Activated CD8-positive, alpha-beta memory T cell treated with anti-CD3 and anti-CD28 coated beads for 24 hours (primary cell): ENCODE measurements at places on chromosomes 3 and 15.

DNA sequence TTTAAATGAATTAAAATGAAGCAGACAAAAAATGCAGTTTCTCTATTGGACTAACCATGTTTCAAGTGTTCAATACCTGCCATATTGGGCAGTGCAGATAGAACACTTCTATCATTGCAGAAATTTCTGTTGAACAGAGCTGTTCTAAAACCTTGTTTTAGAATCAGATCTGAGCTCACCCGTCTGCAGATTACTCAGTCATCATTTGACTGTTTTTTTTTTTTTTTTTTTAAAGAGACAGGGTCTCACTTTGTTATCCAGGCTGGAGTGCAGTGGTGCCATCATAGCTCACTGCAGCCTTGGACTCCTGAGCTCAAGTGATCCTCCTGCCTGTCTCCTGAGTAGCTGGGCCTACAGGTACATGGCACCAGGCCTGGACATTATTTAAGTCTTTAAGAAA is 128.7 kb downstream of the APBA2 start:
- DNase-seq = no peak

- no peak for DNase-seq
These were observed 70.8 kb upstream of the ZBTB20 start for GRCh38 chr3:115217678-115218451.

GRCh38 chr3:16289144-16289889 is 24.3 kb downstream of the OXNAD1 start:
- no peak for DNase-seq

DNA sequence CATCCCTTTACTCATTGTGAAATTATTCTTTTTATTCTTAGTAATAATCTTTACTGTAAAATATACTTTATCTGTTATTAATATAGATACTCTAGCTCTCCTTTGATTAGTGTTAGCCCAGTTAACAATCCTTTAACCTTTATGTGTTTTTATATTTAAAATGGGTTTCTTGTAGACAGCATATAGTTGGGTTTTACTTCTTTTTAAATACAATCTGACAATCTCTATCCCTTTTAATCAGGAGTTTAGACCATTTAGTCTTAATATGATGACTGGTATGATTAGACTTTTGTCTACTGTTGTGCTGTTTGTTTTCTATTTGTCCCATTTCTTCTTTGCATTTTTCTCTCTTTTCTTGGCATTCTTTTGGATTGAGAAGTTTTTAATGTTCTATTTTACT is 30.1 kb downstream of the GLCE start:
- no peak for DNase-seq

DNA sequence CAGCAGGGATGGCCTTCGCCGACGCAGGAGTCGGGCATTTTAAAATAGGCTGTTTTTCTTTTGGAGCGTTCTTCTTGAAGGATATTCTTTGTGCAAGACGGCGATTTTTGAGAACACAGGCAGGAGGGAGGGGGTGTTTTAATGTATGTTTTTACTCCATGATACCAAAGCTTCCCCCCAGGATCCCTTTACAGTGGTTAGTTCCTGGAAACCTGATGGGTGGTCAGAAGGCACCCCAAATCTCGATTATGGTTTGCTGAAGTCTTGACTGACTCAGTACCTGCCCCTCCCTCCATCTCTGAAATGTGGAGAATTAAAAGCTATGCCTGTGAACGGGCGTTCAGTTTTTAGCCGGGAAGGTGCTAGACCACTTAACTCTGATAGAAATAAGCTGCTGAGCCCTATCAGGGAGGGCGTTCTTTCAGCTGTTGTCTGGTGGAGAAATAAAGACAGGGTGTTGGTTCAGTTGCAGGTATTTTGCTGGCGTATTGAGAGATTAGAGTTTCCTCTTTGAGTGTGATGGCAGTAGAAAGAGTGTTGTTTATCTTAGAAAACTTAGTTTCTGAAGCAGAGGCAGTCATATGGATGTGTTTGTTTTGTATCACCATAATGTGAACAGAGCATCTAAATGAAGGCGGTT is 3.4 kb downstream of the IGF1R start:
- DNase-seq = no peak

DNA sequence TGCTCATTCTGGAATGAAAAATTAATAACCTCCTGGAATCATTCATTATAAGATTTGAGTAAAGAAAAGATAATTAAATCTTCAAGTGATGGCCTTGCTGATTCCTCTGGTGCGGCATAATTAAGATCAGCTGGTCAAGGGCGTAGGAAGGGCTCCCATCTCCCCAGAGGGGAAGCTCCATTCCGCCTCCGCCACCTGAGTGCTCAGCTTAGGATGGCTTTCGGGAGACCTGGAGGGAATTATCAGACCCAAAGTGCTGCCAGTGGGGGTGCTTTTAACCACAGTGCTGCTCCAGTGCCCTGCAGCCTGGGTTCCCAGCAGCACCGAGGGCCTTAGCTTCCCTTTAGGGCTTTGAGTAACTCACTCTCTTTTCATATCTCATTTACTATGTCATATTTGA is 556.6 kb upstream of the RGMA start:
- DNase-seq = no peak

- no peak for DNase-seq
These were observed 90.5 kb downstream of the LRRC28 start for GRCh38 chr15:99341786-99342185.

- no peak for DNase-seq
These were observed 4.0 kb upstream of the U2SURP start for GRCh38 chr3:142997330-142997729.

- DNase-seq = no peak
These were observed 13.0 kb downstream of the CERS3 start for GRCh38 chr15:100515758-100516157.

GRCh38 chr3:58099865-58100264 is 91.6 kb downstream of the FLNB start:
- no peak for DNase-seq

- DNase-seq = no peak
These were observed 55.7 kb downstream of the RLBP1 start for GRCh38 chr15:89165677-89166076.

GRCh38 chr3:124812291-124813265 is 74.6 kb downstream of the ITGB5 start:
- no peak for DNase-seq

- DNase-seq = no peak
These were observed 111.8 kb upstream of the LYSMD4 start for GRCh38 chr15:99845009-99845408.

- DNase-seq = no peak
These were observed 15.4 kb downstream of the ARHGAP31 start for GRCh38 chr3:119309591-119309990.

GRCh38 chr3:190322604-190323245 is 479 bp upstream of the CLDN1 start:
- no peak for DNase-seq

DNA sequence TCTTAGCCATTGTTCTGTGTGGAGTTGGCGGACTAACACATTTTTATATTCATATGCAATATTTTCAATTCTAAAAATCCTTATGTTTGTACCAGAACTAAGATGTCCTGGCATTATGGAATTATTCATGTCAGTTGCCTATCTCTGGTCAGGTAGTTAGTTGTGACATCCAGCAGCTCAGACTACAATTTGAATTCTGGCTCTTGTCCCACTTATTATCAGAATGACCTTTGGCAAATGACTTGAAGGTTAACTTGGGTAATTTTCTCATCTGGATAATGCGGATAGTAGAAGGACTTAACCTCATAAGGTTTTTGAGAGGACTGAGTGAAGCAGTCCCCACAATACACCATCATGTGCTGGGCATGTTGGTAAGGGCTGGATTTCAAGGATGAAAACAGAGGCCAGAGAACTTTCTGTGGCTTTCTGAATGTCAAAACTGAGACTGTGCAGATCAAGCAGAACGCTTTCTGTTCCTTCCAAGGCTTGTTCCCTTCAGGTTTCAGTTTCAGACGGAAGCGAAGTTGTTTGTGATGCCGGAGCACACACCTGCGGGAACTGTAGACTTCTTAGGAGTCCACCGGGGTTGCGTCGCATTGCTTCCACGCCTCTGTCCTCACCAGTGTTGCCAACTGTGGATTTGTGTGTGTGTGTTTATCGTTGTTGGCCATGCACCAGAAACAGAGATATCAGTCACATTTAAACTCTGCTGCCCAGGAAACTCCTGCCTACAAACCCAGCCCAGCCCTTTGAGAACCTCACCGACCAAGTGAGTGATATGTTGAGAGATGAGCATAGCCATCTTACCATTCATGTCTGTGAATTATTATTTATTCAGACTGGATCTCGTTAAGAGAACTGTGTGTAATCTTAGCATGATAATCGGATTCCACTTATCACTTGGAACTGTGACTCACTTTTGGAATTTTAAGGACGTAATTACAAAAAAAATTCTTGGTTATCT is 76.0 kb downstream of the PTPRG start:
- no peak for DNase-seq

DNA sequence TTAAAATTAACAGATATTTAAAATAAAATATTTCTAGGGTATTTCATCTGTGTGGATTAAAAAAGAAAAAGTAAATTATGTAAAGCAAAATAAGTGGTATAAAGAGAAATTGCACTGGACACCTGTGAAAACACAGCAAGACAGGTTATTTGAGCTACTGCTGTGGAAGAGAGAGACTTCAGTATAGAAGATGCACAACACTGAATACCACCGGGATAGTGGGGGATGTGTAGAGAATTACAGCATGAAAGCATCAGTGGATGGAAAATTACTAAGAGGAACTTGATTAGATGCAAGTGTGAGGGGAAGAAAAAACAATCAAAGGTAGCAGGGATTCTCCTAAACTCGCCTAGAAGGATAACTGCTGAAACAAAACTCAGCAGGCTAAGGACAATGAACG is 1242.5 kb upstream of the GBE1 start:
- no peak for DNase-seq

DNA sequence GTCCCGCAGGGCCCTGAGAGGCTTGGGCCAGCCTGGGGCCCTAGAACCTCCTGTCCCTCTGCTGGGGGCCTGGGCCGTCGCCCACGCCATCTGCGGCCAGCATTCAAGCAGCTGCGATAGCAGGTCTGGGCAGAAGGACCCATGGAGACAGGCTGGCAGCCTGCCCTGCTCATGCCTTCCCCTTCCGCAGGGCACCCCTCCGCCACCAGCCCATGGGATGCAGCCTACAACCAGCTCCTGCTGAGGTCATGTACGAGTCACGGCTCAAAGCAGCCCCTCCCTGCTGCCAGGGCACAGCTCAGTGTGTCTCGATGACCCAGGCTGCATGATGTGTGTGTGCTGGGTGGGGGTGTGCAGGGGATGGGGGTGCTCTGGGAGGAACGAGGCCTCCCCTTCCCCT is 27.8 kb downstream of the DUSP7 start:
- DNase-seq = no peak

DNA sequence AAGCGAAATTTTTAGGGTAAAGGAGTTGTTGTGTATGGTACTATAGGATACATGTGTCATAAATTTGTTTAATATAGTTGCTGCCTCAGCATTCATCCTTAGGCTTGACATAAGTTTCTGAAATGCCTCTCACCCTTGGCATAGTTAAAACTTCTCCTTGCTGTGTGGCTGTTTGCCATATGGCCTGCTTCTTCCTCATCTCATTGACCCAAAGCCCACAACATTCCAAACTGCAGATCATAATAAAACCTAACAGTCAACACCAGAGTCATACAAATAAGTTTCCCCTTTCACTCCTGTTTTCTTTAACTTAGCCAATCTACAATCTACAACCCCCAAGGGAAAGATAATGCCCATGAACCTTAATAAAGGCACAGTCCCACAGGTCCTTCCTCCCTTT is 136.6 kb downstream of the TMCC1 start:
- no peak for DNase-seq

- DNase-seq = no peak
These were observed 206.1 kb upstream of the UBE2E2 start for GRCh38 chr3:22996920-22997571.

DNA sequence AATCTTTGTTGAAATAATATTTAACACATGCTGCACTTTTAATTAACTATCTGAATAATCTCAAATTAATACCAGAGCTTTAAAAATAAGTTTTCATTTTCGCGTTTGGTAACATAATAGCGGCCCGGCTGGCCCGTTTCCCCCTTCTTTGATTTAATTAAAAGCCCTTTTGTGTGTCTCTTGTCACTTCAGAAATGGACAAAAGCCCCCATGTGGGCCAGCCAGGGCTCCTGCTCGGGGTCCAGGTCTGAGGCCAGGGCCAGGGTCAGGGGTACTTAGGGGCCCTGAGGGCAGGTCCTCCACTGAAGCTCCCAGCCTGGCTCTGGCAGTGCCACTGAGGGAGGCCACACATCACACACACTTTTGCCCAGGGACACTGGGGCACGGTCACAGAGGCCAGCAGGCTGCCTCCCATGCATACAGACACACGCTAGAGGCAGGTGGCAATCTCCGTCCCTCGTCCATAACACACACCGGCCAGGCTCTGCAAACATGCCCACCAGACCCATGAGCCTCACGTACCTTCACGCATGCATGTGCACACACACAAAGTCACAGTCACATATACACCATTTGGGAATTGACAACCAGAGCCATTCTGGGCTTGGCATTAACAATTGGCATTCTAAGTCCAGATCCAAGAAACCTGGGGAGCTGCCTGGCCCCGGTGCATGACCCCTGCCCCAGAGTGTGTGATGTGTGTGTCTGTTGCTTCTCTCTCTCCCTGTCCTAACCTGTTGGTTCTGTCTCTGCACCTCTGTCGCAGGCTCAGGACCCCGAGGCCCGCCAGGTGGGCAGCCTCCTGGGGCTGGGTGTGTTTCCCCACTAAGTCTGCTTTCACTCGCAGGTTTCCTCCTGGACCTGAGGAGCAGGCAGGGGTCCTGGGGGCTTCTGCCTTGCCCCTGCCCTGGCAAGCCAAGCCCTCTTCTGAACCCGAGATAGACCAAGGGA is 38.5 kb downstream of the DNAJB8 start:
- DNase-seq = no peak

- DNase-seq = no peak
These were observed 63.3 kb upstream of the STRIT1 start for GRCh38 chr3:155356594-155357370.

DNA sequence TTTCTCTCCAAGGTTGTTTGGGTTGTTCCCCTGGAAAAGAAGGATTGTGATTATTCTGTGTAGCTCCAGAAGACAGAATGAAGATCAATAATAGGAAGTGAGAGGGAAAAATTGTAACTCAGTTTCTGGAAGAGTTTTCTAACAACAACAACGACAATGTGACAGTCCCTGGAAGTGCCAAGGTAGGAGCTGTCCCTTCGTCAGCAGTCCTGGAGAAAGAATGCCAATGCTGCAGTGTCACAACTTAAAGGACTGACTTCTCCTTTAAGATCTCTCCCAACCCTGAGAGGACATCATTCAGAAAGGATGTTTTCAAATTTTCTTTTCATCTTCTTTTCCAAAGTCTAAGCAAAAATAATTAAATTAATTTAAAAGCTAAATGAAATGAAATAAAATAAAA is 136.4 kb upstream of the GAP43 start:
- no peak for DNase-seq

GRCh38 chr15:100114571-100114970 is 227.2 kb downstream of the ADAMTS17 start:
- DNase-seq = no peak

DNA sequence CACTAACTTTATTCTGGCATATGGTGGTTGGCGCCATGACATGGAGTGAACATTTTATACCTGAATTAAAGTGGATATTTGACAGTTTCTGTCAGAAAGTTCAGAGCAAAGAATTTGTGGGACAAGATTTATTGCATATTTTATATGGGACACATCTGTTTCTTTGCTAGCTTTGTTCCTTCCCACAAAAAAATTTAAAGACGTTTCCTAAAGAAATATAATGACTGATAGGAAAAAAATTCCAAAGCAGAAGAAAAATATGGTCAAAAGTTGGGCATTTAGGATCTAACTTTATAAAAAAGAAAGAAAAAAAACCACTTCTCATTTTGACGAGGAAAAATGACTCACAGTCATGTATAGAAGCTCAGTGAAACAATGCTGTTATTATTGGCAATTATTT is 101.6 kb downstream of the GREM1 start:
- no peak for DNase-seq
